AG20443 (cell line): ENCODE measurements at places on chromosomes 2 and 18.
A peak's percentile ranks its signal among the peaks of the same experiment; 100 is the strongest.

DNA sequence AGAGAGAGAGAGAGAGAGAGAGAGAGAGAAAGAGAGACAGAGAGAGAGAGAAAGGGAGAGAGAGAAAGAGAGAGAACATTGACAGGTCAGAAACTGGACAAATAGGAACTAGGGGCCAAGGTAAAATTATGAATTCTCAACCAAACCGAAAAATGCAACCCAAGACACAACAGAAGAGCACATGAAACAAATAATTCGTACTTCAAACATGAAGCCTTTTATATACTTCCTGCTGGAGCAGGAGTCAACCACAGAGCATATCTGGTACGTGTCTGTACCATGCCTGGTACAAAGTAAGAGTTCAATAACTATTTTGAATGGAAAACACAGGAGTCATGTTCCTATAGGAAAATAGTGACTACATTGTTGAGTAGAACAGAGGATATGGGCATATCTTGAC, 6.5 kb upstream of the VPS54 start:
- DNase-seq, result no peak

DNA sequence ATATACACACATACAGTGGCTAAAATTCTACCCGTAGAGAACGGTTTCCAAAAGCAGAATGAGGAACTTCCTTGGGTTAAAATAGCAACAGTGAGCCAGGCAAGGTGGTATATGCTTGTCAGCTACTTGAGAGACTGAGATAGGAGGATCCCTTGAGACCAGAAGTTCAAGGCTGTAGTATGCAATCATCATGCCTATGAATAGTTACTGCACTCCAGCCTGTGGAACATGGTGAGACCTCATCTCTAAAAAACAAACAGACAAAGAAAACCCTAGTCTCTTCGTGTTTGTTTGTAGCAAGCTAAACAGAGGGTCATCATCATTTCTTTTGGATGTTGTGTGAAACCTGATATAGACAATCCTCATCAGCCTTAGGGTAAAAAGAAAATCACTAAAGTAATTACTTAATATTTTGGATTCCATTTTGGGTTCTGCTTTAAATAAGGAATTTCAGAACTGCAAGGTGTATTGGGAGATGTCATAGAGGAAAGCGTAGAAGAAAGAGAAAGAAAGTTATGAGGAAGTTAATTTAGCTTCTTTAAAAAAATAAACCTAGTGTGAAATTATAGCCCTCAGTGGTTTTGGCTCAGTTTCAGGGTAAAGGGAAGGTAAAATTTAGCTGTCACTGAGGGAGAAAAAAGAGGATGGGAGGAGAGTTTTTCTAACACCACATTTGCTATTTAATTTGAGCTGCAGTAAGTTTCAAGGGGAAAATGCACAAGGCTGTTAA, 46.5 kb downstream of the PLEK start:
- DNase-seq, result no peak

DNA sequence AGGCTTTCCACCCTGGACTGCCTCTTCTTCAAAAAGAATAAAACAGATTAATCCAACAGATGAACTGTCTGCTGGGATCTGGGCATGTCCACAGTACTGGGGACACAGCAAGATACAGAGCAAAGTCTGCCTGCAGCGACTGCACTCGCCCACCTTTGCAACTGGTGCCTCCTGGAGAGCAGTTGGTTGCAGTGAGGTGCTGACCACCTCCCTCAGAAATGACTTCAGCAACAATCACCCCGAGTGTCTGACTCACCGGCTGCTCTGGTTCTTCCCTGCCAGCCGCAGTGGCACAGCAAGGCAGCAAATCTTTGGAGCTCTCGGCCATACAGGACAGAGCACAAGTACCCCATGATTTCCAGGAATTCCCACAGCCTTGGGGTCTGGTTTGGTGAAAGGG, 179.7 kb downstream of the ANAPC1 start:
- DNase-seq, result peak; percentile 61

- no peak for DNase-seq
These were observed 291.5 kb upstream of the FANCL start for GRCh38 chr2:58532641-58533040.

- DNase-seq, result no peak
These were observed 6.4 kb downstream of the STK17B start for GRCh38 chr2:196165016-196165415.

- DNase-seq, result peak; percentile 14
These were observed 116.7 kb upstream of the NPAS2 start for GRCh38 chr2:100703213-100703612.

GRCh38 chr2:200077838-200078237, 122.5 kb downstream of the MAIP1 start:
- DNase-seq, result no peak

DNA sequence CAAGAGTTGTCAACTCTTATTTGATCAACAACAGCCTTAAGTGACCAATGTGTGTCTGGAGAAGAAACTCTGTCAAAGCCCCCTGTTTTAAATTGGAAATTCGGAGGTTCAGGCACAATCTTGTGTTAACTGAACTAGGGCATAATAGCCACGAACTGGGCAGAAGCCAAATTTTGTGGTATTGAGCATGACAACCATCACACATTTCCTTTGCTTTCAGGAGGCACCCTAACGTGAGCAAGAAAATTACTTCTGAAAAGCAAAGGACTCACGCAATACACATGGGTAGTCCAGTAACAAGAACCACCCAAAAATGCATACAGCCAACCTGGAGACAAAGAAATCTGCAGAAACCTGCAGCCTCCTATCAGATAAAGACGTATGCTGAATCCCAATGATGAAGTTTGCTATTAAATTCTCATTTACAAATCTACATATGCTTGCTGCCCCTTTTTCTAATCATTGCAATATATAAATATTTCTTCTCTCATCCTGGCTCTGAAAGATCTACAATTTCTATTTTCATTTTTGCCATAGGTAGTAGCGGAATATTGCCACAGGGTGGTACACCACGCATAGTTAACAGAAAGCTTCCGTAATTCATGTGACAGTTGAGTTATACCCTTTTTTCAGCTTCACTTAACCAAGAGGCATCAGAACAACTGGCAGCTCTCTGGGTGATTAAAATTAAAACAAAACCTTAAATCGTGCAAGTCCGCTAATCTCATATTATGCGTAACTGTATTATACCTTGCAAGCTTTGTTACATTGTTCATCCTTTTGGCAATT, 495.8 kb downstream of the NRXN1 start:
- no peak for DNase-seq

DNA sequence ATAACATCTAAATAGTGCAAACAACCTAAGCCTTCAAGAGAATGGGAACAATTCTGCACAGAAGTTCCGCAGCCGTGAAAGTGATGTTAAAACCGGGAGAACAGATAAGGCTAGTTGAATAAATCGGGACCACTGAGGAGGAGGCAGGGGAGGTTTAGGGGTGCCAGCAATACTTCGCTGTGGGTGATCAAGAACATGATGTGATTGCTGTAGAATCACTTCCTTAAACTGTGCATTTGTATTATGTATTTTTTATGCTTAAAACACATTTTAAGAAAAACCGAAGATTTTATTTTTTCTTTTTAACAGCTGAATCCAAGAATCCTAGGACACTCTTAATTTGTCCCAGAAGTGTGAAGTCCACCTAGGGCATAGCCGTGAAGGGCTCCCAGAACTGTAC, 33.6 kb downstream of the TTC32 start:
- no peak for DNase-seq

DNA sequence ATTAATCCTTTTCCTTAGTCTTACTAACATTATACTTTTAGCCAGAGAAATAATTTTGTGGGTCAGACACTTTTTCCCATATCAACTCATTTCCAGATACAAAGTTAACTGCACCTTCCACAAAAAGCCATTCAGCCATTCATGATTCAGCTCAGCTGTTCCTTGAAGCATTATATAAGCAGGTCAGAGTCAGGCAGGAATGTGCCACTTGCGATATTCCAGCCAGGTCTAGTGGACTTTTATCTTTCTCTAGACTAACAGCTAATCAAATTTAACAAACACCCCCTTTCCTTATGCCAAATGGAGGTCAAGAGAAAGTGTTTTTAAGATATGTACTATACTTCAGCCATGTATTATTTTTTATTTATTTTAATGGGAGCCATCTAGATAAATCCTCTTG, 75.6 kb upstream of the EPB41L3 start:
- DNase-seq, result no peak

DNA sequence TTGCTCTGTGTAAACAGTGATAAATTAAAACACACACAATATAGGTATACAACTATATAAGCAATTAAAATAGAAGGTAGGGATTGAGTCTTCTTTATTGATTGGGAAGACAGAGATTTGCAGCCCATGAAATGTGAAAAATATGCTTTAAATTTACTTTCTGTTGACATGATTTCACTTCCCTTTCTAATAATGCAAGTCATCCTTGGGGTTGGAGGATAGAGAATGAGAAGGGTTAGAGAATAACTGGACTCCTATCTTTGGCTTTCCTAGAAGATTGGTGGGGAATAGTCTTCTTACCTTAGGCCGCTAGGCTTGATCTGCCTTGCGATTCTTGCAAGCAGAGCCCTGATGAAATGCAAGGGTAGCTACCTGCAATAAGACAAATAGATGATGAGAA, 339.8 kb downstream of the NYAP2 start:
- DNase-seq, result no peak

GRCh38 chr18:12839526-12840196, 44.4 kb downstream of the PTPN2 start:
- DNase-seq, result peak; percentile 20
